ENCODE measurements at places on chromosomes 11 and 22. TPM values are rescaled to one million over a fixed set of nuclear protein-coding genes. Genes with fewer than 3 reads are reported as not detected.
A peak's percentile ranks its signal among the peaks of the same experiment; 100 is the strongest.

OR6X1 gene
- total RNA-seq, result not detected

NXPE4 gene
- total RNA-seq, result not detected

MCAM gene
- 52.1 TPM for total RNA-seq

LYVE1 gene
- total RNA-seq, result not detected

RIC3 gene
- not detected for total RNA-seq

MMP11 gene
- total RNA-seq, result 5.1 TPM

OR10S1 gene
- total RNA-seq, result not detected

ENTHD1 gene
- not detected for total RNA-seq

CENPM gene
- total RNA-seq, result 1.1 TPM

LRRC74B gene
- total RNA-seq, result not detected

SLC22A8 gene
- total RNA-seq, result not detected

SLC17A6 gene
- total RNA-seq, result not detected

INS gene
- not detected for total RNA-seq

DNA sequence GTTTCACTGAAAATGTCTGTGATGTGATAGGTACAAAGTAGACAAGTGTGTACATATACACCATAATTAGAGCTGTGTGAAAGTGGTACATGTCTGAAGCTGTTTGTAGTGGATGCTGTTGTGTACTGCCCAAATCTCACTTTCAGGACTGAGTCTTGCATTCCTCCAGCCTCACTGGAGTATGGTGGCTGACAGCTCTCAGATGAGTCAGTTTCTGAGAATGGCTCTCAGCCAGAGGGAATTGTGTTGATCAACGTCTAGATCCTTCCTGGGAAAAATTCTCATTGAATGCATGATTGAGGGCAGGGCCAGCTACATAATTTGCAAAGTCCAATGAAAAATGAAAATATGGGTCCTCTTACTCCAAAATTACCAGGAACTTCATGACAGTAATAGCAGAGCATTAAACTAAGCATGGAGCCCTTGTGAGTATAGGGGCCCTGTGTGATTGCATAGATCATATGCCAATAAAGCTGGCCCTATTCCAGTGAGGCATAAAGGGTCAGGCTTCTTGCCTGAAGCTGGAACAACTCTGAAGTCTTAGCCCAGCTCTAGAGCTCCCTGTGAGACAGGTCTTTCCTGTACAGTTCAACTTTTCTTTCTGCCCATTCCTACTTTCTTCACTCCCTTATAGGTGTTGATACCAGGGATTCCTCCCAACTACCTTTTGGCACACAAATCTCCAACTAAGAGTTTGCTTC, 10.8 kb upstream of the CYP2R1 start:
- peak; percentile 68 for DNase-seq

- no peak for DNase-seq
Measured at GRCh38 chr22:41382610-41383009, 868 bp downstream of the TEF start.

DNA sequence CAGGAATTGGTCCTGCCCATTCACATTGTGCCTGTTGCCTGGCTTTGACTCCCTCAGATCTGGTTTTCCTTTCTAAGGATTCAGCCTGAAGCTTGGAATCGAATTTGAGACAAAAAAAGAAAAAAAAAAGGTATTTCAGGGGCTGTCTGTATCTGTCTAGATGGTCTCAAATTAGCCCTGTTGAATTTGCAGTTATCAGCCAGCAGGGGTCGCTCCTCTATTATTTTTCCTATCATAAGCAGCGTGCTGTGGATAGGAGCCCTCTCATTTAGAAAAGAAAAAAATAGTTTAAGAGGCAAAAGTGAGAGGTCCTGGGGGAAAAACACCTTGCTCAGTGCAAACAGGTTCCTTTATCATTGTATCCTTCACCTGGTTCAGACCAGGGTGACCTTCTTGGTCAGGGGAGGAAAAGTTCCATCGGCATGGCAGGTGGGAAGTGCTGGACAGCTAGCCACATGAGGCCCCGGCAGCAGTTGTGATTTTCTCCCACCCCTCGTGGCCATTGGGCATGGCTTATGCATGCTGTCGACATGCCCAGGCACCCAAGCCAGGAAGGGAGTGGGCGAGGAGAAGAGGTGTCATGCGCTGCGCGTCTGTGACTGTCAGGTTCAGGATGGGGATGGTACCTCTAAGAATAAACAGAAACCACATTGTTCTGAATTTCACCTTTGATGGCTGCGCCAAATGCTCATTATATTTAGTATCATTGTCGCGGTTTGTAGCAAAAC, 13.1 kb downstream of the OR5AK2 start:
- DNase-seq, result peak; percentile 6

DNA sequence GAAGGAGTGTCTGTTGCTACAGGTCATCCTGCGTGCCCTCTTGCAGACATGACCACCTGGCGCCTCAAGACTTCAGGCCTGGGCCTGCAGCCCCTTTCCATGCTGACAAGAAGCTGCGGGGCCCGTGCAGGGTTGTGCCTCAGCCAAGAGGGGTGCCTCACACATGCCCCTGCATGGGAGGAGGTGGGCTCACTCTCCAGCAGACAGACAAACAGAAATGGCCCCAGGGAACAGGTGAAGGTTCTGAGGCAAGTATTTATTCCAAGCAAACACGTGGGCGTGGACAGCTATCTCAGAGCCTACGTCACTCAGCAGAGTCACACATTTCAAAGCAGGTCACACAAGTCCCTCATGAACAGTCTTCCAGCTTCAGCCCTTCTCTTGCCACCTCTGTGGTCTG, 5.9 kb upstream of the SYCE3 start:
- DNase-seq, result no peak

DNA sequence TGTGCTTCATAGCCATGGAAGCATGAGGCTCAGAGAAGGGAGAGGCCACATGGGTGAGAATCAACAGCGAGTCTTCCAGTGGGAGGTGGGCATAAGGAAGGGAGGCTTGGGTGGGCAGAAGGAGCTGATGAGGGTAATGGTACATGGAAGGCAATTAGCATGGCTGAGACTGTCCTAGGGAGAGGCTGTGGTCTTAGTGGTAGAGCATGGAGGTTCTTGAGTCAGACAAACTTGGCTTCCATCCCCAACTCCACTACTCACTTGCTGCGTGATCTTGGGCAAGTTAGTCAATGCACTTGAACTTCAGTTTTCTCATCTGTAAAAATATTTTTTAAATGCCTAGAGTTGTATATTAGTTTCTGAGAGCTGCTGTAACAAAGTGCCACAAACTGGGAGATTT, 227.2 kb upstream of the E2F8 start:
- no peak for DNase-seq

DNA sequence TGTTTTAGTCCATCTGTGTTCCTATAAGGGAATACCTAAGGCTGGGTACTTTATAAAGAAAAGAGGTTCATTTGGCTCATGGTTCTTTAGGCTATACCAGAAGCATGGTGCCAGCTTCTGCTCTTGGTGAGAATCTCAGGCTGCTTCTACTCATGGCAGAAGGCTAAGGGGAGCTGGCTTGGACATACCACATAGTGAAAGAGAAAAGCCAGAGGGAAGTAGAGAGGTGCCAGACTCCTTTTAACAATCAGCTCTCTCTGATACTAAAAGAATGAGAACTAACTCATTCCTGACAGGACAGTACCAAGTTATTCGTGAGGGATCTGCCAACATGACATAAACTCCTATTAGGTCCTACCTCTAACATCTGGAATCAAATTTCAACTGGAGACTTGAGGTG, 1250.2 kb upstream of the CNTN5 start:
- no peak for DNase-seq

DNA sequence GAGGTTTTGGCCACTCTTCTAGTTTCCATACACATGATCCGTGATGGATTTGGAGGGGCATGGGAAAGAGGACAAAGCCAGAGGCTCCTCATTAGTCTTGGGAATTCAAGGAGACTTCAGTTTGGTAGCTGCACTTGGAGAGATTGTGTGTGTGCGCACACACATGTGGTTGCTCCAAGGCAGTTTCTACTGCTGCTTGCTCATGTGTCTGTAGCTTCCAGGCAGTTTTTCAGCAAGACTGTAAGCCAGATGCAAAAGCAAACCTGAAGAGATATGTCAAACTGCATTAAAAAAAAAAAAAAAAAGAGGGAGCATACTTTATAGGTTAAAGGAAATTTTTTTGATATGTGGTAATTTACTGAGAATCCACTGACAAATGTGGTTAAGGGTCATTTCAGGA, 95.7 kb downstream of the OSBP2 start:
- DNase-seq, result no peak

DNA sequence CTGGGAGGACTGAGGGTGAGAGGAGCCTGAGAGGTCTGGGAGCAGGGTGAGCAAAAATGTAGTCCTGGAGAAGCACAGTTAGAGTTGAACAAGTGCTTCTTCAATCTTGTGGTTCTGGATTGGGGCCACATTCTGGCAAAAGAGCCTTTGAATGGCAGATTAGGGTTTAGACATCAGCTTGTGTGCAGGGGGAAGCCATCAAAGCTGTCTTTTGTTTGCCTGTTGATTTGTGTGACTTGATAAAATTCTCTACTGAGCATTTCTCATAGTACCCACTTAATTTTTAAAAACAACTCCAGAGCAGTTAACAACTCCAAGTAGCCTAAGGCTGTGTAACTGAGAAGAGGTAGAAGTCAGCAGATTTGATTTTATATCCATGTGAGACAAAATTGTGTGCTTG, 166.2 kb downstream of the FAT3 start:
- no peak for DNase-seq

GRCh38 chr22:29216011-29216872, 10.5 kb downstream of the EMID1 start:
- no peak for DNase-seq

DNA sequence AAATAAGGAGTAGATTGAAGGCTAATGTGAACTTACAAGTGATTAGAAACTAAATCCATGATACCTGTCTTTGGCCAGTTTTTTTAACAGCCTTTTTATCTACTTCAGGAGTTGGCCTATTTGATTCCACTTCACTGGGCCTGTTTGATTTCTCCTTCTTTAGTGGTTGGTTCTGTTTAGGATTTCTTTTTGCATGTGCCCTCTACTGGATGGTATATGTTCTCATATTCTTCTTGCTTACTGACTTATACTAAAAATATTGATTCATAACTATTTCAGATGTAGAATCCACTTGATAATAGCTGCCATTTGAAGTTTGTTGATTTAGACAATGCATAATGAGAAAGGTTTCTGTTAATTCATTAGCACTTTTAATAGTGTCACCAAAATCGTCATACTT, 53.9 kb downstream of the USP47 start:
- peak; percentile 31 for DNase-seq

DNA sequence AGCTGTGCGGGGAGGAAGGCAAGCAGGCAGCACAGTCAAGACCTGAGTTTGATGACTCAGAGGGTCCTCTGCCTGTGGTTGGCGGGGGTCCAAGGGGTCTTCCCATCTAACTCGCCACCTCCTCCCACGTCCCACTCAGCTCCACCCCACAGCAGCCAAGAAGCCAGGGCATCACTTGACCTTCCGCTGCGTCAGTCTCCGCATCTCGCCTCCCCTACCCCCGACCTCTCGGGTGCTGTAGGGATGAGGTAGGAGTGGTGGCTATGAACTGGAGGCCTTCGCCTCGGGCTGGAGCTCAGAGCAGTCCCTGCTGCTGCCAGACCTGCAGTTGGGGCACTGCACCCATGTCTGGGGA, 90.6 kb downstream of the CDKN1C start:
- DNase-seq, result no peak

- DNase-seq, result no peak
Measured at GRCh38 chr22:34068001-34068400, 147.7 kb upstream of the LARGE1 start.

DNA sequence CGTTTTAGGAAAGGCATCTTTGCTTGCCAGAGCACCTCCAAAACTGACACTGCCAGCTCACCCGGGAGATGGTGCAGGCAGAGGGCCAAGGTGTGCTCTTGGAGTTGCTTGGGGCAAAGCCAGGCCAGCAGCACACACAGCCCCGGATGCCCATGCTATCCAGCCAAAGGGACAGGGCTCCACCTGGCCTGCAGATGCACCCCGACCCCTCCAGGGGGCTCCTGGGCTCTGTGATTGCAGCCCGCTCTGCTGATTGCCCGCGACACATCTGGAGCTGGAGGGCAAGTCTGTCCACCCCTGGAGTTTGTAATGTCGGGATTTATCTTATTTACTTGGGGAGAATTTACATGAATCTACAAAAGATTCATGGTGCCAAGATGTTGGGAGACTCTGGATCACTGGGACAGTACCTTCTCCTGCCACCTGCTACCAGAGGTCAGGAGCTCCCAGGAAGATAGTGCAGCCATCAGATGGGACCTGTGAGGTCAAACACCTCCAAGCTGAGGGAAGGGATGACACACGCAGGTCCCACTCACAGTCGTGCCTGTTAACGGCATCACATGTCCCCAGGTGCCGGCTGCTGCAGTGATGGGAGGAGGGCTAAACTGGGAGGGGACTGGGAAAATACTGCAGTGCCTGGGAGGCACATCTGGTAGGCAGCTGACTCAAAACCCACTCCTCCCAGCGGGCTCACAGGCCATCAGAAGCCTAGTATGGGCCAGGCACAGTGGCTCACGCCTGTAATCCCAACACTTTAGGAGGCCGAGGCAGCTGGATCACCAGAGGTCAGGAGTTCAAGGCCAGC, 17.2 kb downstream of the CBX7 start:
- DNase-seq, result no peak

DNA sequence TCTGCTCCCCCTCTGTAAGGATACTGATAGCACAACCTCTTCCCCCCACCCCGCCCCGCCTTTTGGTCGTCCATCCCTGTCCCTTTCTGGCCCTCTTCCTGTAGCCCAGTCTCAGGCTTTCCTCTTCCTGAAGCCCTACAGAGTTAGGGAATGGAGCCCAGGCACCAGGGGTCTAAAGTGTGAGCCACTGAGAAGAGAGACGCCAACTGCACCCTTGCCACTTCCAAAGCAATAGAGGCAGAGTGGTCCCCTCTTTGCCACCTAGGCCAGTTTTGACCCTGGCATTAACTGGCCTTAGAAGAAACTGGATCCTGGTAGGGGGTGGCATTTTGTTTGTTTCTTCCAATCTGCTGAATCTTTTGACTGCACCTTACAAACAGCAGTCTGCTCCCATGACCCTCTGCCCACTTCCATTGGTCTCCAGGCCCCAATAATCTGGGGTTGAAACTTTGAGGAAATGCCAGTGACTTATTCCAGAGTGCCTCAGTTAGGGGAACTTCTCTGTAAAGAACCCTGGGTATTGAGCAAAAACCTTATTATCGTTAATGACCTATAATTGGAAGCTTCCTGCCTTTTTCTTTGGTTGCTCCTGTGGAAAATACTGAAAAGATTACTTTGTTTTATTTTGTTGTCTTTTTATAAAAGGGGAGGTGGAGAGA, 9.7 kb upstream of the GRK2 start:
- no peak for DNase-seq

- DNase-seq, result no peak
Measured at GRCh38 chr22:19766511-19767426, 6.2 kb downstream of the TBX1 start.

GRCh38 chr11:115920092-115920461, 415.9 kb upstream of the CADM1 start:
- no peak for DNase-seq

GRCh38 chr11:95897731-95898130, 26.2 kb downstream of the MTMR2 start:
- peak; percentile 72 for DNase-seq

DNA sequence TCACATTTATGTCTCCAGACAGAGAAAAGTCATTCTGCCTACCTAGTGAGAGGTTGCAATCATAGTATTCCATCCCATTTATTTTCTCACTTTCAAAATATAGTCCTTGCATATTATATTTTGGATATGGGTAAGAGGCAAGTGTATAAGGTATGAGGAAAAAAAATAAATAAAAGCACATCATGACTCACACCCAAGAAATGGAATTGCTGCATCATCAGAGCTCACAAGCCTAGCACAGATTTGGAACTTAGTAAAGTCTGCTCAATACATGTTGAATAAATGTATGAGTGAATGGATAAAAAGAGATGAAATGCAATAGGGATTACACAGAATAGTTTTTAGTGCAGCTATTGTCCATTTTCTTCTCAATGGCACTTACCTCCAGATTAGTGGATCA, 2.5 kb upstream of the OR51G1 start:
- no peak for DNase-seq

- DNase-seq, result peak; percentile 57
Measured at GRCh38 chr22:22848364-22848866, 39.2 kb upstream of the IGLL5 start.

All from fibroblast of the aortic adventitia (primary cell).